Hematopoietic multipotent progenitor cell treated with erythropoietin and hydrocortisone succinate and interleukin-3 and kit ligand, for 15 days (in vitro differentiated cells): ENCODE measurements at places on chromosomes 5 and 9.

DNA sequence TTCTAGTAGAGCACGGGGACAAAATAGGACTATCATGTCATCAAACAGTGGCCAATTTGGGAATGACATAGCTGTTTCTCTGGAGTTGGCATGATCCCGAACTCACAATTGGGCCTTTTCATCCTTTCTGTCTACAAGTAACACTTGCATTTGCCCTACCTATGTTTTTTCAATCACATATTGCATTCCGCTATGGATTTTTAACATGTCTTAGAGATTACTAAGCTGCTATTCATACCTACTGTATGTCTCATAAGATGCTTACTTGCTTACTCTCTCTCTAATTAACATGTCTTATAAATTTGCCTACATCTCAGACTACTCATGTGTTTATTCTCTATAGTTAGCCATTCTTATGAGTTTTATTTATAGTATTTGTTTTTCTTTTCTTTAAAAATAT is 341.2 kb upstream of the CTNND2 start:
- DNase-seq, result no peak

DNA sequence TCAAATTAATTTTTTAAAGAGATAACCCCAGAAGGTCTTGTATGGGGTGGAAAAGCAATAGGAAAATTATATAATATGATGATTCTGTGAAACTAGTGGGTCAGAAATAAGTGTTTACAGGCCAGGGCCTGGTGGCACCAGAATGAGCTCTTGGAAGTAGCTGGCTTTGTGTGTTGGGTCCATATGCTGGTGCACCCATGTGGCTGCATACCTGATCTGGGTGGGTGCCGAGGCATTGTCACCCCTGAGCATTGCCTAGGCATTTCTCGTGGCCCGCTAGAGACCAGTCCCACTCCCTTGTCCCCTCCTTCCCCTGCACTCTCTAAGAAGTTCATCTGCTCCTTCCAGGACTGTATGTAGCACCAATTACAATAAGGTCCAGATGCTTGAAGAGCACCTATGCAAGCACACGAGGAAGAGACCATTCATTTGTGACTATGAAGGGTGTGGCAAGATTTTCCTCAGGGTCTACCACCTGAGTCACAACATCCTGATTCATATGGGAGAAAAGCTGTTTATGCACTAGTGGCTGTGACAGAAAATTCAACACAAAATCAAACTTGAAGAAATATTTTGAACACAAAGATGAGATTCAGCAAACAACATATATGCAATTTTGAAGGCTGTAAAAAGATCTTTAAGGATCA is 19.8 kb upstream of the IL33 start:
- DNase-seq, result no peak

- DNase-seq, result no peak
Observed at GRCh38 chr9:110344821-110345220, 7.2 kb upstream of the TXNDC8 start.

- DNase-seq, result no peak
Observed at GRCh38 chr5:149739371-149739770, 9.3 kb downstream of the PPARGC1B start.

DNA sequence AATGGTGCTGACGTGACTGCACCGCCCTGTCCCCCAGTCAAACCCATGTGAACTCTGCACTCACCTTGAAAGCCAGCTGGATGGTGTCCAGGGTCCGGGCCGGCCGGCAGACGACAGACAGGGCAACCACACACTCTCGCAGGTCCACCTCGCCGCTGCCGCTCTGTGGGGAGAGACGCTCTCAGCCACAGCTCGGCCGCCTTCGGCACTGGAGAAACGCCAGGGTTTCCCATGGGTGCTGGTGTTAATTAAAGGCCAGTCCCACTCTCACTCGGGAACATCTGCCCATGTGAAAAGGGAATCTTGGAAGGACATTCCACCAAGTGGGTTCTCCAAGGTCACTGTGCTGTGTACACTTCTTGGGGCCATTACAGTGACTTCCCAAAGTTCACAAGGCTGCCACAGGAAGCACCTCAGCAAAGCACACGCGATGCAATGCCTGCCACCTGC is 25.5 kb upstream of the SLC6A3 start:
- DNase-seq, result no peak
